ENCODE measurements at places on chromosomes 6 and 20.
A peak's percentile ranks its signal among the peaks of the same experiment; 100 is the strongest.

GRCh38 chr6:131980791-131981623 is 29.8 kb upstream of the CCN2 start:
- no peak for DNase-seq

- DNase-seq, result no peak
Measured at GRCh38 chr20:46618316-46619100, 32.8 kb downstream of the SLC13A3 start.

DNA sequence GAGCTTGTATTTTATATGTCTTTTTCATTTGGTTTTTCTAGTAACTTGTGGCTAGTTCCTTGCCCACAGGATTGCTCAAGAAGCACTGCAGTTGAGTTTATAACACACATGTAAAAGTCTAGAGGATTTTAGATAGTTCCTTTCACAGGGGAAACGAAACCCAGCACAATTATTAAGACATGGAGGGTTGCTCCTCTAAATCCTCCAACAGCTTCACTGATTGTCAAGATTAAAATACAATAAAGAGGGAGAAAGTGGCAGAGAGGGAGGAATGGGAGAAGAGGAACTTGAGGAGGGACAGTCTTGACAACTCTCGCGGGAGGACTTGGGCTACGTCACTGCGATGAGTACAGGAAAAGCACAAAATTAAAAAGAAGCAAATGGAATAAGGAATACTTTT is 9.7 kb upstream of the TBC1D7 start:
- peak; percentile 87 for DNase-seq

DNA sequence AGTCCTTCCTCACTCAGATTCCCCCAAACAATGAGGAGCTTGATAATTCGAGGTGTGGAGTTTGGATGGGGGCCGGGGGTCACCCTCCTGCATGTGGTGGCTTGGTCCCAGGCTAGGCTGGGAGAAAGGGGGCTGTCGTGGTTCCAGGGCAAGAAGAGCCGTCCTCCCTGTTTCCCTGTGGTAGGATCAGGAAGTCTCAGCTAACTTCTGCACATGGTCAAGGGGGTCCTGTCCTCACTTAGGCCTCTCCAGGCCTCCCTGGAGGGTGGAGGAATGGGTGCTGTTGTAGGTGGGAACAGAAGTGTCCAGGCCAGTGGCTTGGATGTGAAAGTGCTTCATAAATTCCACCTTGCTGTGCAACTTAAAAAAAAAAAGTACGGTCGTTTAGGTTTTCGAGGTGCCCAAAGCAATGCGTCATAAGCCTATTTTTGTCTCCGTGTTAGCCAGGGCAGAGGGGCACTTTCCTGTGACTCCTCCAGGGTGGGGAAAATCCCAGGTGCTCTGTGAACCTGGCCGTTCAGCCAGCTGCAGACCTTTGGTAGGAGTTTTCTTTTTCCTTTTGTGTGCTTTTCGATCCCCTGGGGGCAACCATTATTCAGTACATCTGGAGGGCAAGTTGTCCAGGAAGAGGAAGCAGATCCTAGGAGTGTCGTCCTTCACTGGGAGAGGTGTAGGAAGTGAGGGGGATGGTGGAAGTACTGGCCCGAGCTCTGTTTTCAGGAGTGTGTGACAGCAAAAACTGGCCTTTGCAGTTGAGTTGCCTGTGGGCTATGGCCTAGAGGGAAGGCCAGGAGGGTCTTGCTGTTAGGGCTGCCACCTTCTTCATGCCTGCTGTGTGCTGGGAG is 9.6 kb downstream of the IGF2R start:
- DNase-seq, result no peak

GRCh38 chr6:138405816-138406413 is 1.9 kb downstream of the HEBP2 start:
- DNase-seq, result no peak

DNA sequence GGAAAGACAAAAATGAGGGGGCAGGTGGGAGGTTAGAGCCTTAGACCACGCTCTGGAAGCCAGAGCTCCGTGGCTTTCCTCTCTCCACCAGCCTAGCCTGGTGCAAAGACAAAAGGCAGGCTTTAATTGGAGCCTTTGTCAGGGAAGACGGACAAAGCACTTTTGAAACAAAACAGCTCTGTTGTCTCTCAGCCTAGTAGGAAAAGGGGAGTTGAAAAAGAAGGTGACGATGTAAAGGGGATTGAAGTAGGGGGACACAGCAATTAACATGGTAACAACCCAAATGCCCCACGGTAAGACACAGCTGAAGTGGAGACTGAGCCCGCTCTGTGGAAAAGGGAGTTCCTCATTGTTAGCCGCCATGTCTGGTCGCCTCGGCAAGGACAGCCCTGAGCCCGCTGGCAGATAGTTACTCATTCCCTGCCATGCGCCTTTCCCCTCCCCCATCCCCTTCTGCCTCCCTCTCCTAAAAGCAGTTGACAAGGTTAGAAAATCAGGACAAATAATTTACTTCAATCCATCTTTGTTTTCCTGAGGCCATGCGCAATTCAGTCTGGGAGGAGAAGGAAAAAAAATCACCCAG is 93.0 kb downstream of the TCP11 start:
- no peak for DNase-seq

GRCh38 chr6:166490671-166491500 is 95.6 kb downstream of the RAMACL start:
- no peak for DNase-seq

DNA sequence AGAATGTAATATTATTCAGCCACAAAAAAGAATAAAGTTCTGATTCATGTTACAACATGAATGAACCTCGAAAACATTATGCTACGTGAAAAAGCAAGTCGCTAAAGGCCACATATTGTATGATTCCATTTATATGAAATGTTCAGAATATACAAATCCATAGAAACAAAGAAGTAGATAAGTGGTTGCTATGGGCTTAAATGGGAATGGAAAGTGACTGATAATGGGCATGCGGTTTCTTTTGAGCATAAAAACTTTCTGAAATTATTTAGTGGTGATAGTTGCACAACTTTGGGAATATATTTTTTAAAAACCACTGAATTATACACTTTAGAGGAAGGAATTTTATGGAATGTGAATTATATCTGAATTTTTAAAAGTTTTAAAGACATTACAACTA is 33.4 kb upstream of the TCP11 start:
- no peak for DNase-seq

DNA sequence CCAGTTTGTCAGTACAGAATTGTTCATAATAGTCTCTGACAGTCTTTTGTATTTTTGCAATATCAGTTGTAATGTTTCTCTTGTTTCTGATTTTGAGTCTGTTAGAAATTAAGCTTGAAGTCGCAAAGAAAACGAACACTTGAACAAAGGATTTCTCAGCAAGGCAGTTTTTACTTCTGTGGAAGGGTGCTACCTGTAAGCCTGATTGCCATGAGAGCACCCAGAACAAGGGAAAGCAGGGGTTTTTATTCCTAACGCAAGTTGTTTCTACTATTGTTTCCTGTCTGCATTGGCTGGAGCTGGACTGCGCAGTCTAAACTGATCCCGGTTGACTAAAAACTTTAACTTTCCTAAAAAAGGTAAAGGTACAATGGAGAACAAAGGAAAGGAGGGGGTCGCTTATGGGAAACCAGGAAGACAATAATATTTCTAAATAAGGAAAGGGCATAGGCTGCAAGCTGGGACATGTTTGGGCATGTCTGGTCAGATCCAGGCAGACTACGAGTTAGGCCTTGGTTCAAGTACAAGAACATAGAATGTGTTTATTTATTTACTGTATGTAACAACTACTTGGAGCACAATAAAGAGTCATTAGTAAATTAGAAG is 28.5 kb downstream of the HLA-B start:
- no peak for DNase-seq

- peak; percentile 80 for DNase-seq
Measured at GRCh38 chr6:117477988-117478852, 4.3 kb upstream of the DCBLD1 start.

DNA sequence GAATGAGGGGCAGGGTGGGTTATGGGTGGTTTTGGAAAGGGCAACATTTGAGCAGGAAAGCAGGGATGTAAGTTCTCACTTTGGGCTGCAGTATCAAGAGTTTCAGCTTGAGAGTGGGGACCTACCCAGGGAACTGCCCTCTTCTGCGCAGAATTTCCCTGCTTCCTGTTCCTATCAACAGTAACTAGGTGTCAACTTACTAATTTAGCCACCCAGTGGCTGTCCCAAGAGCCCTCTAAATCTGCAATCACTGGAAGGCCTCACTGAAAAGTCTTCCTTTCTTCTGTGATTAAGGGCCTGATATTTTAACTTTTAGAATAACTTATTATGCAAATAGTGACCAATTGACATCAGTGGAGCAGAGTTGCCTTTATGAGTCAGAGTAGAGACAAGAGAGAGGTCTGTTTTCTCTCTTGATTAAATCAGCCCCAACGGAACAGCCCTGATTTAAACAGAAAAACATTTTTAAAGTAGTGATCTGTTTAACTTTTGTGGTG is 118.2 kb upstream of the RIPOR2 start:
- DNase-seq, result peak; percentile 9
